ENCODE measurements at places on chromosomes 12 and 14.

DNA sequence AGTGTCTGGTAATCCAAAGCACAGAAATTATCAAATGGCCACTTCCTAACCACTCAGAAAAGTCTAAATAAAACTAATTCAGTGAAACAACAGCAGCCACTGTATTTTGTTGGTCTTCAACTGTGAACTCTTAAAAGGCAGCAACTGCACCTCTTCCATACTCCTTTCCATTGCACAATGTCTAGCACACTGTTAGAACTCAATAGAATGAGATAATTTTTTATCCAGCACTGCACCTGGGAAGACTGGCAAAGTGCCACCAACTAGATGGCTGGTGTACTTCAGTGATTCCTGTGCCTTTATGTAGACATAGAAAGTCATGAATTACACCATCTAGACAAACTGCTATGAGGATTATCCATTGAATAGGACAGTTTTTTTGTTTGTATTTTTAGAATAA, 26.2 kb downstream of the LGR5 start:
- peak; percentile 55 for DNase-seq

DNA sequence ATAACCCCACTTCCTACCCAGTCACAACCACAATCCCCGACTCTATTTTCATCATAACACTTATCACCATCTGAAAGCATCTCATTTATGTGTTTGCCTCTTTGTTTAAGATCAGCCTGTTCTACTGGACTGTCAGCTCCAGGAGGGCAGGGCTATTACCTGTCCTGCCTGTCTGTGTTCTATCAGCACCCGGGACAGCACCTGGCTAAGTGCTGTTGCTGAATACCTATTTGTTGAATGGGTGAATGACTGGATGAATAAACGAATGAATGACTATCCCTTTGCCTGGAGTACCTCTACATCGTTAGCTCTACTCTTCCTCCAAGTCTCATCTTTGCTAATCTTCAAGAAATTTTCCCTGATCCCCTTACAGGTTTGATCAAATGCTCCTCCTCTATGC, 69.0 kb downstream of the WSCD2 start:
- DNase-seq = no peak

GRCh38 chr14:31428011-31428410, 7.7 kb upstream of the HEATR5A start:
- DNase-seq = no peak

DNA sequence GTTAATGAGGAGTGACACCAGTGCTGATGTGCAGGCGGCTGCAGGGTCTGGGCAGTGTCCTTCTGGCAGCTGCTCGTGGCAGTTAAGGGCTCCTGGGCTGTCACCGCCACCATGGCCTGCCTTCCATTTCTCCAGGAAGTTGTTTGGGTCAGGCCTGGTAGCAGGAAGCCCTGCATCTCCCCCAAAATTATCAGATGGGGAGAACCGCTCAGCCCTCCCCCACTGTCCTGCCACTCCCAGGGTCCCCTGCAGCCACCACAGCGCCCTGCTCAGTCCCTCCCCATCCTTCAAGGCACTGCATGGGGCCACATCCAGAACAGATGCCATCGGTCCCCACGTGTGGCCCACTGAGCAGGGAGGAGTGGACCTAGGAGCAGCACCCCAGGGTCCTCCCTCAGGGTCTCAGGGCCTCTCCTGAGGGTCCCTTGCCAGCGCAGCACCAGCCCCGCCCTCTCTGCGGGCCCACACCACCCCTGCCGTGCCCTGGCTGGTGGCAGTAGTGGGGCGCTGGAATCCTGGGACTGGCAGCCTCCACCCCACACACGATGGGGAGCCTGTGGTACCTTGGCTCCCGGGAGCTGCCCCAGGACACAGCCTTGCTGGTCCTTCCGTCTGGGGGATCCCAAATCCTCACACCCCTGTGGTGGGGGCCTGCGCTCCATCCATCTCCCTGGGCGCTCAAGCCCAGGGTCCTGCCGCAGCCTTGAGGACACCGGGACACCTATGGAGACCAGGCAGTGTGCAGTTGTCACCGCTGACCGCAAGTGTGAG, 10.3 kb upstream of the AMN start:
- no peak for DNase-seq

DNA sequence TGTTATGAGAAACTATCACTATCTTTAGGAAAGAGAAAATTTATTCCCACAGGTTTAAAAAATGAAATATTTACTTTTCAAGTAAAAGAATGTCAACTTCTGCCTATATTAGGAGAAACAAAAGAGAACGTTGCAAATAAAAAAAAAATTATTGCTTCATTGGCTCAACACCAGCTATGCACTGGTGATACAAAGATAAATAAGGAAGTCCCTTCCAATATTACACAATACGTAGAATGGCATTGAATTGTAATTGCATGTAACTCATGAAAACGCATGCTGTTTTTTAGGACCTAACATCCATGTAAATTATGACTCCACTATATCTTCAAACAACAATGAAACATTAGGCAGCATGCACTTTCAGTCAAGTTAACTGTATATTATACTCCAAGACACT, 56.4 kb upstream of the RERGL start:
- peak; percentile 24 for DNase-seq

DNA sequence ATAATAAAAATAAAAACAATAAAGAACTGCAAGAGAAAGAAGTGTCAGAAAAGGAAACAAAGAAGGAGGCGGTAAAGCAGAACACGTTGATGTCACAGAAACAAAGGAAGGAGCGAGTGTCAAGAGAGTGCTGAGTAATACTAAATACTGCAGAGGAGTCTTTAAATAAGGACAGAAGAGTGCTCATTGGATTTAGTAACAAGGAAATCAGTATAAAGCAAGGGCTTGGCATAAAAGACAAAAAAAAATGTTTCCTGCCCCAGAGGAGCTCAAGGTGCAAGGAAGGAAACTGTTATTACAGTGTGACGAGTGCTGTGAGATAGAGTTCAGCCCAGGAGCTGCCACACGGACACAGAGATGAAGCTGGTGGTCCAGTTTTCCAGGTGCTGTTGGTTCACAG, 8.4 kb upstream of the TUBA1A start:
- no peak for DNase-seq

GRCh38 chr14:76926521-76927251, 100.5 kb downstream of the LRRC74A start:
- peak; percentile 84 for DNase-seq

DNA sequence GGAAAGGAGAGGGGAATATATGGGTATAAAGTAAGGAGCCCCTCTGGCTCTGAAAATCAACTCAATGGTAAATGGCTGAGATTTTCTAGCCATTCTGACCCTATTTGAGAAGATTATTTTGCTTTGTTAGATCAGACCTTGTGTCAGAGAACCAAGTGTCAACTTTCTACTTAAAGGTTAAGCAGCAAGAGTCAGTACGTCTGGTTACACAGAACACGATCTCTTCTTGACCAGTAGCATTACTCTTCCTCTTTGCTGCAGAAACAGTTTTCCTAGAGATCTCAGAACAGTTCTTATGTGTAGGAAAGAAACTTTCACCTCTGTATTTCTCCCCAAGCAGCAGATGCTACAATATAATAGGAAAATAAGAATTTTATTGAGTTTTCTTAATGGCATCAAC, 47.4 kb upstream of the BTG1 start:
- no peak for DNase-seq

GRCh38 chr14:101315802-101316296, 245.4 kb upstream of the DIO3 start:
- DNase-seq = no peak

DNA sequence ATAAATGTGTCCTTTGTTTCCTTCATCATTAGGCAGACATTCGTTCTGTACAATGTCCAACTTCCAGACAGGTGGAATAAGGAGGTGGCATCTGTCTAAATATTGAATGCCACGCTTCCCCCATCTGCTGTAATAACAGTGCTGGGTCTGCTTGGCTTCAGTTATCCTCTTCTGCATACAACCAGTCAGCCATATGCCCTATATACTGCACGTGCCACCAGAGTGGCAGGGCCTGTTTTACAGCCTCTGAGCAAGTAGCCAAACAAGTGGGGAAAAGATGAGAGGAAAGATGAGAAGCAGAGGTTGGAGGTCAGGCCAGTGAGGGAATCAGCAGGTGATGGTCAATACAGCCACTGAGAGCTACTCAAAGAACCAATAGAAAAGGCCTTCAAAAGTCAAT, 55.4 kb downstream of the OTX2 start:
- peak; percentile 99 for DNase-seq

DNA sequence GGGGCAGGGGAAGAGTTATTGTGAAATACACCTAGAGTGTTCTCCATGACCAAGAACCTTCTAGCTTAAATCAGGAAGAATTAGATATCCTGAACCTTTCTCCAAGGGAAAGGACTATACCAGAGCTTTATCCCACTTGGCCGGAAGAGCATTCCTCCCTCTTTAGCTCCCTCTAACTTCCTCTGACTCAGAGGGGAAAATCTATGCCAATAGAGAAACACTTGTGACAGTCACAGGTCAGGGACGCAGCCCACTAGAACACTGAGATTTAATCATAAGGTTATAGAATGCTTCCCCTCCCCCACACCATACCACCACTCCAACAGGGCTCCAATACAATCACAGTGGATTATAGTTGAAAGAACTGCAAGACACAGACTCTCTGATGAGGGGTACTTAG, 55.4 kb upstream of the RFX4 start:
- no peak for DNase-seq

DNA sequence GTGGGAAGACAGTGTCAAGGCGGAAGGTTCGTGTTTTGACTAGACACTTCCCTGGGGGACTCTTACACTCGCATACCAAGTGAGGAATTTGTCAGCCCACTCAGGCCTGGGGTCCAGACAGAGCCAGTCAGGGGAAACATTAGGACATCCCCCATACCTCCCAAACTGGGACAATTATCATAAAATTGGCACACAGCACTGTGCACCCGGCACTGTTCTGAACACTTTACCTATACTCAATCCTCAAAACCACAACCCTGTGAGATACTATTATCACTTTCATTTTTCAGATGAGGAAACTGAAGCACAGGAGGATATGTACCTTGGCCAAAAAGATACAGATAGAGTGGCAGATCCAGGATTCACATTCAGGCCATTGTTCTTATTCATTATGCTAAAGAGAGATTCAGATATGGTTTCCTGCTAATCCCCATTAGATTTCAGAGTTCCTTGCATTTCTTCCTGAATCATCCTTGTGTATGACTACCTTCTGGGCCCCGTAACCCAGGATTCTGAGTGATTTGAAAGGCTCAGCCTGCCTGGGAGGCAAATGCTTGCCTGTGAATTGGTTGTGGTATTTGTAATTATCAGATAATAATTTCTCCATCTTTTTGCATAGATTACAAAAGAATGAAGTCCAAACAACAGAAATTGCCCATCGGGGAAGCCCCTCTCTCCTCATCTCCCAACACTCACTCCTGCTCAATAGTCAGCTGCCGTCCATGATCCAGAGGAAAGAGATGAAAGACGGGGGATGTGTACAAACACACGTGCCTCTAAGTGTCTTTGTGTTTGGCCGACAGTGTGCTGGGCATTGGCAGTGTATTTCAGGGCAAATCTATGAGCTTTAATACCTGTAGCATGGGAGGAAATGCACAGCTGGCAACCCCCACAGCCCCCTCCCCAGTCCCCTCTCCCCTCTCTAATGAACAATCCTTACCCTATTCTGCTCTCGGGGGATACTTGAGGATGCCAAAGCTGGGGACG, 4.6 kb downstream of the TAC3 start:
- DNase-seq = peak; percentile 22

DNA sequence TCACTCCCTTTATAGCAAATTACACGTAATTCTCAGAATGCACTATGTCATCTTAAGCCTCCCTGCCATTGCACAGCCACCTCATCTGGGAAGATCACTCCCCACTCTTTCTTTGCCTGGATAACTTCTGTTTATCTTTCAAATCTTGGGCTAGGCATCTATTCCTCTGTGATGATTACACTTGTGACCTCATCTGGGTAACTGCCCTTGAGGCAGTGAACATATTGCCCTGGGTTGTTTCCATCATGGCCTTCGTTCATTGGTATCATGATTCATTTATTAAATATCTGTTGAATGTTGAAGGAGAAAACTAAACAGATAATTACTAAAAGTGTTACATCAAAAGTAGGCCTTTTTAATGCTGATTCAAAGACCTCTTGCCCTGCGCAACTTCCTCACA, 26.2 kb upstream of the PDE3A start:
- no peak for DNase-seq

DNA sequence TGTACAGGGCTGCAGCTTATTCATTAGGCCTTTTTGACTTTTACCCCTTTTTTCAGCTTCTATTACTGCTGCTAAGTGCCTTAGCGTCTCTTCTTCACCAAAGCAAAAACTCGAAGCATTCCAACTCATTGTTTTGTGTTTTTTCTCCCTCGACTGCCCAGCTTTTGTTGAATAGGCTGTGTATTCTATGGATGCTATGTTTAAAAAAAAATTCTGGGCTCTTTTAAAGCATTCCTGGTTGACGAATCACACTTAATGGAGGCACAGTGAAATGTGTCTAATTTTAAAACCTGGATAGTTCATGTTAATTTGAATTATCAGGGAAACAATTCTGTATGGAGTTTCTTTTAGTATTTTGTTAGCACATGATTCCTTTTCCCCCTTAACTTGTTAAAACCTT, 29.7 kb downstream of the KTN1 start:
- no peak for DNase-seq

DNA sequence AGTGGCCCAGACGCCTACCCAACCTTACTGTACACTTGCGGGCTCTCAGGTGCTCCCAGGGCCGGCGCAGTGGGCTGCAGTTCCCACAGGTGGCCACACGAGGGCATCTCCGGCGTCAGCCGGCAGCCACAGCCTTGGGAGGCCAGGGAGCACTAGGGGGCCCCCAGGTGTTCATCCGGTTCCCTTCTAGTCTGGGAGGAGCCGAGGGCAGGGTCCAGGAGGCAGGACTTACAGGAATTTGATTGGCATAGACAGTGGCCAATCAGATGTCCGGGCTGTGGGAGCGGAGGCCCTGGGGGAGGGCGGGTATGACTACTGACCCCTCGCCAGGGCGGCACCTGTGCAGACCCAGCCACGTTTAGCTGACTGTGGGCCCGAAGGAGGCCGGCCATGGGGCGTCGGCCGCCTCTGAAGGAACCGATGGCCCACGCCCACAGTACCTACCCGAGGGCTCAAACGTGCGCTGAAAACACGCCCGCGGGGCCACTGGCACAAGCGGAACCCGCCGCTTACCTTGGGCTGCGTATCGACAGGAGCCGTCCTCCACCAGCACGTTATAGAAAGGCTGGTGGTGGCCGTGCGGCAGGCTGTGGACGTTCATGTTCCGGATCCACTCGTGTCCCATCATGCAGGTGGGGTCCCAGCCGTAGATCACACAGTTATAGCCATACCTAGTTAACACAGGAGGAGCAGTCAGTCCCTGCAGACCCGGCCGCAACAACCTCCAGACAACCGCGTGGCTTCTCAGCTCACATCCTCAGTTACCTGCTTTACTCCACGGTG, 34.8 kb downstream of the FBXO21 start:
- peak; percentile 93 for DNase-seq

GRCh38 chr14:54566410-54567223, at the start of gene SAMD4A:
TSS of gene SAMD4A (plus strand) at chr14:54567128. CDS start at chr14:54567917, 789 bp downstream.
- DNase-seq = peak; percentile 79

- DNase-seq = peak; percentile 53
Observed at GRCh38 chr12:123132951-123133619, 17.8 kb downstream of the PITPNM2 start.
